Cardiac muscle cell (in vitro differentiated cells and primary cell): ENCODE measurements at places on chromosomes 2 and 18. TPM values are rescaled to one million over a fixed set of nuclear protein-coding genes. Genes with fewer than 3 reads are reported as not detected.

REG3A gene
- polyA plus RNA-seq = 0.70 and 6.1 TPM in 2 replicates

DNA sequence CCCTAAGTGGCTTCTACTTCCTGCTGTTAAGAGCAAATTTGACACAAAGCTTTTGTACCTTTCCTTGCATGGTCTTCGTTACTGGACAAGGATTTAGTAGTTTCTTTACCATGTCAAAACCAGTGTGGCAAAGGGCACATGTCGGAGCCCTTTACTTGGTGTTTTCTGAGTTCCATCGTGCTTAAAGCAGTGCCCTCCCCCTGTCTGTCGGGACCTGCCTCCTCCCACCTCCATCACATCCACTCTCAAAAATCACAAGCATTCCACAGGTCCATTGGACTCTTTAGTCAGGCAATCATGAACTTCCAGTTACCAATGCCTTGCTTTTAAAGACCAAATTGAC lies 763 bp downstream of the CCDC141 start:
- DNase-seq = peak; percentile 55

CNGA3 gene
- polyA plus RNA-seq = not detected in 2 replicates

AMER3 gene
- 0.26 TPM in 1 of 2 replicates, not detected in the other for polyA plus RNA-seq

- DNase-seq = no peak
Measured at GRCh38 chr2:186515376-186515775, 29.3 kb downstream of the ZC3H15 start.

DNA sequence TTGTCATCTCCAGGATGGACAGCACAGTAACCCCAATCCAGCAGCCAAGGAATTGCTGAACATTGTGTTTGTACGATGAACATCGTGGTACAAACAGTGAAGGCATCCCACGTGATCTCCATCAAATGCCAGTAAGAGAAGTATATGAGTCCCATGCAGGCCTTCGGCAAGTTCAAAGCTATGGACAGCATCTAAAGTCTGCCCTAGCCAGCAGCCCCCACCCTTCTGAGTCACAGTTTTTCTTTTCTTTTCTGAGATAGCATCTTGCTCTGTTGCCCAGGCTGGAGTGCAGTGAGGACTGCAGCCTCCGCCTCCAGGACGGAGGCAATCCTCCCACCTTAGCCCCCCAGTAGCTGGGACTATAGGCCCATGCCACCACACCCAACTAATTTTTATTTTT lies 71.0 kb upstream of the SRD5A2 start:
- no peak for DNase-seq

DSG4 gene
- polyA plus RNA-seq = not detected in 2 replicates

HNMT gene
- 4.7 and 5.0 TPM in 2 replicates for polyA plus RNA-seq

DNA sequence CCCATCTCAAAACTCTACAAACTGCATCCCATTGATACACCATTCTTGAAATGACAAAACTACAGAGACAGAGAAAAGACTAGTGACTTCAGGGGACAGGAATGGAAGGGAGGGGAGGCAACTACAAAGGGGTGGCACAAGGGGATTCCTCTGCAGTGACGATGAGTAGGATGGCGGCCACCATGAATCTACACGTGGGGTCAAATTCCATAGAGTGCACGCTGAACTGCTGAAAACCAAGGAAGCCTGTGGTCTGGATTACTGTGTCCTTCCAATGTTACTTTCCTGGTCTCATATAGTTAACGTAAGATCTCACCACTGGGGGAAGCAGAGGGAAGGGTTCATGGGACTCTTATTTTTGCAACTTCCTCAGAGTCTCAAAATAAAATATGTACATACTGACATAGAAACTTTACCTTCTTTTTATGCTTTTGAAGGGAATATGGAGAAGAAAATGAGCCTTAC lies 23.6 kb downstream of the COX7A2L start:
- no peak for DNase-seq

GRCh38 chr2:108988076-108988795 lies 784 bp downstream of the EDAR start:
- DNase-seq = no peak

GRCh38 chr2:70938586-70938950 lies 2.9 kb downstream of the ATP6V1B1 start:
- DNase-seq = no peak

DNA sequence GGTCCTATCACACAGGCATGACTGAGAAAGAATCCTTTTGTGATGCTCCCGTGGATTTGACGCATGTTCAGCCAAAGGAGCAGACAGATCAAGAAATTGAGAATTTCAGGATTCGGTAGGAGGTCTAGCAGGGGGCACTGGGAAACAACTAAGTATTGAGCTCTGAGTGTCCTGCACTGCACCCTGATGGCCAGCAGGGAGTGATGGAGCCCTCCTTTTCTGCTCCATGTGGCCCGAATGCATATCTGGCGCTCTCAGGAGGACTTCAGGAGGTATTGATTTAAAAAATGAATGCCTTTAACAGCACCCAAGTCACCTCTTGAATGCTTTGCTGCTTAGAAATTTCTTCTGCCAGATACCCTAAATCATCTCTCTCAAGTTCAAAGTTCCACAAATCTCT lies 58.0 kb downstream of the ZNF519 start:
- no peak for DNase-seq

LHCGR gene
- 0.51 TPM in 1 of 2 replicates, not detected in the other for polyA plus RNA-seq

DNA sequence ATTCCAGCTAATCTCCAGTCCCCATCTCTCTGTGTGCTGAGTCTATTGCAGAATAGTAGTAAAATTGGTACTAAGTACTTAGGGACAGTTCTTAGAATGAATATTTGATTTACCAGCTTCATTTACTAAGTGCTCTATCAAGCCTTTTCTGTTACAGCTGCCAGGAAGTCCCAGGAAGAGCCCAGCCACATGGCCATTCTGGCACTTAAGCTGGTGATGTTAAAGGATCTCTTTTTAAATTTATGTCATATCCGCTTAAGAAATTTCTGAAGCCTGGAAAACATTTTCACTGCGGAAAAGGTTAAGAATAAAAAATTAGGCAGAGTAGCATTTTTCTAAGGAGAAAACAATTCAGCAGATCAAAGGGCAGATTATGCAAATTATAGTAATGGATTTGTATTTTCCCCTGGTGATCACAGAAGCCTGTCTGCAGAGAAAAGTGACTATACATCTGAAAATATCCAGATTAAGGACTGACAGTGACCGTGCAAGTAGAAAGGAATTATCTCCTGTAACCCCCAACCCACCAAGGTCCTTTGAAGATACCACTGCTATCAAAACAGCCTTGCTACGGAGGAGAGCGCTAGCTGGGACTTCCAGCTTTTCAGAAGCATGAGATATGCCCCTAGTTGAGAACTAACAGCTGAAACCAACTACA lies 260.8 kb downstream of the SH3BP4 start:
- no peak for DNase-seq

GRCh38 chr2:232598293-232598692 lies 35.1 kb upstream of the EFHD1 start:
- no peak for DNase-seq

NEUROD1 gene
- polyA plus RNA-seq = not detected in 2 replicates

GRCh38 chr2:172613040-172613439 lies 57.1 kb downstream of the PDK1 start:
- DNase-seq = peak; percentile 65
